Eye (tissue), 1 donor: ENCODE measurements at places on chromosomes 1 and 21.

GRCh38 chr1:58823481-58824010 lies 39.7 kb upstream of the JUN start:
- DNase-seq, result no peak

DNA sequence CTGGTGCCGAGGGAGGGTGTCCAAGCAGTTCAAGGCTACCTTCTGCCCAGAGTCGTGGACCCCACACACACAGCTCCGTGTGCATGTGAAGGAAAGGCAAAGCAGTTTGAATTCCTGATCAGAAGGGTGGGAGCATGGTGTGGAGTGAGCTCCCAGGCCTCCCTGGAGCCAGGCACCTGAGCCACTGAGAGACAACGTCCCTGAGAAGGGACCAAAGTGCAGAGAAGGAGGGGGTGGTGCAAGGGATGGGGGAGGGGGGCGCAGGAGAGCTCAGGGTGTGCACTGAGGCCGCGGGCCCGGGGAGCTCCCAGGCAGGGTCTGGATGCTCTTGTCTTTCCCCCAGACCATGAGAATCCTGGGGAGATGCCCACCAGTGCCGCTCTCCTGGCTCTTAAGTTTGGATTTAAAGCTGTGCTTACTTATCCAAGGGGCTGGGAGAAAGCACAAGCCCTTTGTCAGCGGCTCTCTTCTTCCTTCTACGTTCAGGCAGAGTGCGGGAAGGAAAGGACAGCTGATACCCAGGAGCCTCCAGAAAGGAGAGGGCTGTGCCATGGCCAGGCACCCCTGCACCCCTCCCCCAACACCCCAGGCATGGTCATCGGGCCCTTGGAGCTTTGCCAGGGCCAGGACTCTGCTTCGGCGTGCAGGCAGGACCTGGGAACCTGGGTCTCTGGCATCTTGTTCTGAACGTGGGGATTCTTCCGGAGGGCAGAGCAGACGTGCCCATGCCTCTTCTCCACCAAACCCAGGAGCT lies 24.1 kb downstream of the ACTA1 start:
- DNase-seq, result peak; percentile 32

DNA sequence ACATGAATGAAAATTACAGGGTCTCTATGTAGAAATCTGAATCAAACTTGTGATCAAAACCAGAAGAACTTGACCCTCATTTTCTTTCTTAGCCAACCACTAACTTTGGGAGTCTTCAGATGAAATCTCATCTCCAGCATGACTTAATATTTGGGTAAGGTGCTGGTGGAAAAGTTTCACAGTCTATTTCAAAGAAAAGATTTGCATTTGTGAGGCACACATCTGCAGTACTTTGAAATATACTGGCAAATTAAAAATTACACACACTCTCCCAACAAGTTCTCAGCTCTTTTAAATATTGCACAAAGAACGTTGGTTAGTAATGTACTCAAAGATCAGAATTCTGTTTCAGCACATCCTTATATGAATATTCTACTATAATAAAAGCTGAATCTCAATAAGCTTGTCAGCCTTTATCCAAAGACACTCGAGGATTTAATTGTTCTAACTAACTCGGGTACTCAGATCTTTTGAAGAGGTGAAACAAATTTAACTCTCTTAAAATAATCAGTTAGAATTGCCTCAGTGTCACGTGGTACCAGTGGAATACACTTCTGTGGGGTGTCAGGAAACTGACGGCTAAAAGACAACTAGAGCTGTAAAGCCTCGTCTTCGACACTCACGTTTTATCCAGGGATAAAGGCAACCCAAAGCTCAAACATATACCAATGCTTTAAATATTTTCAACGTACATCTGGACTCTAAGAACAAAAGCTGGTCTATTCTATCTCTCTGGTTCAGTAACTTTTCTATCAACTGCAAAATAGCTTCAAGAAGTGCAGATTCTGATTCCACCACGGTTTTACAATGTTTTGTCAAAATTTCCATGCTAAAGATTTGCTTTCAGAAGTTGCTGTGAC lies 19.0 kb downstream of the SAMSN1 start:
- DNase-seq, result no peak

- DNase-seq, result no peak
These were observed 260.7 kb downstream of the HLX start for GRCh38 chr1:221139991-221140390.

DNA sequence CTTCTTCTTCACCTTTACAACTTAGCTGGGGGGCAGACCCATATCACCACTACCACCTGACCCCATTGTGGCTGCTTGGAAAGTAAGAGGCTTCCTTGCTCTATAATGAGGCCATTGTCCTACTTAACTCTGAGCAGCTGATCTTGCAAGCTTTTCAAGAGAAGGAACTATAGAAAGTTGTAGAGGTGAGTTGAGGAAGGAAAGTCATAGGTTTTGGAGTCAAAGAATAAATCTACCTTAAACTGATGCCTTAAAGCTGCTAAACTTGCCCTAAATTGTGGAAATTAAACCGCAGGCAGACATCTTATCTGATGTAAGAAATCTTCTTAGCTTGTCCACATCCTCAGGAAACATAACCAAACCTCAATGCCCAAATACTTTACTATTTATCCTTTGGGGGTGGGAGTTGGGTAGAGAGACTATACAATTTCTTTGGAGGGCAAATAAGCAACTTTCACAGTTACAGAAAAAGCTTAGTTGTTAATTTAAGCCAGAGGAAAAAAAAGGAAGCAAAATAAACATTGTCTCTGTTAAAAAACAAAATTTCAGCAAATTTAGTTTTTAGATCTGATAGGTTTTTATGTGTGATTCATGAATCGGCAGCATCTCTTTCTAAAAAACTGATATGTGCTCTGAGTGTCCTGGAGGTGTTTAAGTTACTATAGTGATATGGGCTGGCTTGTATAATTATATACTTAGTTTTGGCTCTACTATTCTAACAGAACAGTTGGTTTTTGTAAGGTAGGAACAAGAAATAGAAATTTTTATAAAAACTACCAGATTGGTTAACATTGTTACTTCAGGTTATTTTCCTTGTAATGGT lies 4.7 kb downstream of the IL23R start:
- no peak for DNase-seq

DNA sequence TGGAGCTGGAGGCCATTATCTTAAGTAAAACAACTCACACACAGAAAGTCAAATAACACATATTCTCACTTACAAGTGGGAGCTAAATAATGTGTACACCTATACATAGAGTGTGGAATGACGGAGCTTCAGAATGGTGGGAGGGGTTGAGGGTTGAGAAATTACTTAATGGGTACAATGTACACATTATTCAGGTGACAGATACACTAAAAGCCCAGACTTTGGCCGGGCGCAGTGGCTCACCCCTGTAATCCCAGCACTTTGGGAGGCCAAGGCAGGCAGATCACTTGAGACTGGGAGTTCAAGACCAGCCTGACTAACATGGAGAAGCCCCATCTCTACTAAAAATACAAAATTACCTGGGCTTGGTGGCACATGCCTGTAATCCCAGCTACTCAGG lies 24.9 kb upstream of the LRIG2 start:
- no peak for DNase-seq

DNA sequence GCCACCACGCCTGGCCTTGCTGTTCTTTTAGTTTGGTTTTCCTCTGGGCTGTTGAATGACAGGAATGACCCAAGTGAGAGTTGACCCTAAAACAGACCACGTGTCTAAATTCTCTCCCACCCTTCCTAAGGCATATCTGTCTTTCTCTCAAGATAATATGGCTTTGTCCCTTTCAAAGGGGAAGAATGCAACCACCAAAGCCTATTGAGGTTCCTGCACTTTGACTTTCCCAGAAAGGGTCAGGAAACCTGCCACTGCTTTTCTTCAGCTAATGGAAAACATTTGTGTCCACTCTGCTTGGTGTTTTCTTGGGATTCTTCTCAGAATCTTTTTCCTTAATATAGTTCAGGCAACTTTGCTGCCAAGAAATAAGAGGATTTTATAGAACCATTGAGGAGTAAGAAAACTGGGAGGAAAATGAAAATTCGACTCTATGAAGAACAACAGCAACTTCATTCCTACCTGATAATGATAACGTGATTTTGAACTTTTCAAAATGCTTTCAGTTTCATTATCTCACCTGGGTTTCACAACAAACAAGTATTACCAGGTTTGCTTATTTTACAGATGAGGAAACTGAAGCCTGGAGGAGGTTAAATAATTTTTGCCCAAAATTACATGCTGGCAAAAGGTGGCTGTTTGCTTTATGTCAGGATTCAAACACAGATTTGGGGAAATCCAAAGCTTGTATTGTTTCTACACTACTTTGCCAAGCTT lies 6.9 kb downstream of the PLPP3 start:
- no peak for DNase-seq

- no peak for DNase-seq
These were observed 102.4 kb downstream of the DMRTB1 start for GRCh38 chr1:53561503-53562105.

GRCh38 chr21:17784180-17784598 lies 35.0 kb downstream of the C21orf91 start:
- DNase-seq, result no peak

DNA sequence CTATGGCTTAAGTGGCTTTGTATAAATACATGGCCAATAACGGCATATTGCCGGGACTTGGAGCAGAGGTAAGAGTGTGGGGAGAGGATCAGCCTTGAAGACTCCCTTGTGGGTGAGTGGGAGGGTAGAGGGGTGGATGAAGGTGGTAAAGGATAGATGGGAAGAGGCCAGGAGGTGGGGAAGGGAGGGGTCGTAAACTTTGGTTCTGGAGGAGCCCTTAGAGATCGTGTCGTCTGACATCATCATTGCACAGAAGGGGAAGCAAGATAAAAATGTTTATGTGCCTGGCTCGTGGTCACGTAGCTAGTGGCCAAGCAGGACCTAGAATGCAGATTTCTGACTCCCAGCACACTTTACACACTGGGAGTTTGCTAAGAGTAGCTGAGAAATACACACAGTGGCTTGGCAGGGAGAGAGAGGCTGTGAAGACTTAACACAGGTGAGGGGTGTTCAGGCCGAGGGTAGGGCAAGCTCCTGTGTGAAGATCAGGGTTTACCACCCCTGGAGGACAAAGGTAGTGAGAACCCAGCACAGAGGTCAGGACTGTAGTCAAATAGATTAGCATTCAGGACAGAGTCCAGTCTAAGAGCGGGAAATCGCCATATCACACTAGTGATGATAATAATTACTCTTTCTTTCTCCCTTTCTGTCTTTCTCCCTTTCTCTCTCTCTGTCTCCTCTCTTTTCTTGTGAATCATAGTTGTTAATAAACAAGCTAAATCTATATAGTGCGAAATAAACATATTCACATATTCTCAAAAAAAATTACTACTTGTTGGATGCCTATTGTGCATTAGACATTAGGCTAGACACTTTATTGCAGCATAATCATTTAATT lies 75.5 kb downstream of the LRRC8D start:
- no peak for DNase-seq

DNA sequence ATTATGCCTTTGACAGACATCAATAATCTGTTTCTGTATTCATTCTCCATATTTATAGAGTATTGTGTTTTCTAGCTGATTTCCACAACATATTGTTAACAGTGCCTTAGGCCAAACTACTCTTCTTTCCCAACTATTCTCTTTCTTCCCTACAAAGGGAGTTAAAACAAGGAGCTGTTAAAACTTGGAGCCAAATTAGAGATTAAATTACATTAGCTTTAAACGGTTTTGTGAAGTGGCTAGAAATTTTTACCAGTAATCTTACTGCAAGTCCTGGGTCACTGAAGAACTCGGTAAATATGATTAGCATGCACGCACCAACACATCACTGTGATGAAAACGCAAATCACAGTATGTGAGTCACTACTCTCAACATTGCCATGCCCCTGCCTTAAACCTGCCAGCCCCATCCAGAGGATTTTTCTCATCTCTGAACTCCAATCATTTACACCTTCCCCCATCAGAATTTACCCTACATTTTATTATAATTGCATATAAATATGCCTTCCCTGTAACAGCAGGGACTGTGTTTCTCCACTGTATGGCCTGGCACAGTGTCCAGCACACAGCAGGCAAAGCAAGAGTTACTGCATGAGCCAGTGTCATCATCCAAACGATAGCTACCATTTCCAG lies 1.5 kb upstream of the PRDX6 start:
- DNase-seq, result no peak

DNA sequence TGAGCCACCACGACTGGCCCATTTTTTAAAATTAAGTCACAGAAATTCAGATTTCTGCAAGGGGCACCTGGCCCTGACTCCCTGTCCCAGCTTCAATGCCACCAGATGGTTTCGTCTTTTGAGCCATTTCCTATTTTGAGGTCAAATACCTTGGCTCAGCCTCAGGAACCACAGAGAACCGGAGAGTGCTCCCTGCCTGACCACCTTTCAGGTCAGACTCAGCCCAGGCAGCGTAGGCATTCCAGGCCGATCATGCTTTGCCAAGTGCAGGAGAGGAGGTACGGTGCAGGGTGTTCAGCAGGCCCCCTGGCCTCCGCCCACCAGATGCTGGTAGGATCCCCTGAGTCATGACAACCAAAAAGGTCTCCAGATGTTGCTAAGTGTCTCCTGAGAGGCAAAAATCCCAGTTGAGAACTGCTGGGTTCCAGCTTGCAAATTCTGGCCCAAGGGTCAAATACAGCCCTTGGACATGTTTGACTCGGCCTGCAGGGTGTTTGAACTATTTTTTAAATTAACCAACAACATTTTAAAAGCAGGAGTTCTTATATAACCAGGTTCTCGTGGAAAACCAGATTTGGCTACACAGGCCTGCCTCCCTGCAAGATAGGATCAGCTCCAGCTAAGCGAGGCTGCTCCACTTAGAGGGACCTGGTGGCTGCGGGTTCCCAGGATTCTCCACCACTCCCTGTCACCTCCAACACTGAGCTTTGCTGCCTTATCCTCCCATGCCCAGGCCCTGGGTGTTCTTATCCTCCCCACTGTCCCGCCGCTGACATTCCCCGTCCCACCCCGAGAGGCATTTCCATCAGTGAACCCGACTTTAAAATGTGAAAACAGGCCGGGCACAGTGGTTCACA lies 61.9 kb upstream of the TARDBP start:
- DNase-seq, result no peak

DNA sequence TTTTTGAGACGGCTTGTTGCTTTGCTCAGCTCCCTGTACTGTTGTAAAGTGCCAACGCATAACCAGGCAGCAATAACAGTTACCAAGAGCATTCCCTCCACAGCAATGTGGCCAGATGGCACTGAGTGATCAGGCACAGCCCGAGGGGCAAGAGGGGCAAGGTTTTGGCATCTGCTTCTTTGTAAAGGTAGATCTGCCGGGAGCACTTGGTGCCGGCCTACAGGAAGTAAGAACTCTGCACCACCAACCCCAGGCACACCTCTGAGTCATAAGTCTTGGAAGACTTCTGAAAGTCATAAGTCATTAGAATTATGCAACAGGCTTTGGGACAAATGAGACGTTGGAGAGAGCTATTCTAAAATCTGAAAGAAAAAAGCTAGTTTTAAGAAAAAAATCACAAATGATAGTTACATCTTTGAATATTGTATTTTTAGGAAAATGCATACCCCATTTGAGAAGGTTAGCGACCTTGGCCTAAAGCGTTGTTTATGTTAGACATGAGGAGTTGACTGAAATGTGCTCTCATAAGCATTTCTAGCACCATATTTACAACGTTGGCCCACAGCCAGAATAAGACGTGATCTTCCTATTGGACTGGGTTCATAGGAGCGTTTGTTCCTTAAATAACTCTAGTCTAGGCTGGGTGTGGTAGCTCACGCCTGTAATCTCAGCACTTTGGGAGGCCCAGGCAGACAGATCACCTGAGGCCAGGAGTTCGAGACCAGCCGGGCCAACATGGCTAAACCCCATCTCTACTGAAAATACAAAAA lies 37.7 kb upstream of the MAP10 start:
- no peak for DNase-seq

- peak; percentile 3 for DNase-seq
These were observed 136.9 kb upstream of the BMP8A start for GRCh38 chr1:39354572-39354971.

GRCh38 chr21:31675960-31676359 lies 16.5 kb downstream of the SOD1 start:
- no peak for DNase-seq

GRCh38 chr1:117541003-117541402 lies 64.8 kb upstream of the TENT5C start:
- no peak for DNase-seq
